Stimulated activated CD4-positive, alpha-beta T cell treated with anti-CD3 and anti-CD28 coated beads, TNF-alpha, amount 100 ng/mL, for 24 hours (primary cell): ENCODE measurements at places on chromosomes 7 and 10.

- DNase-seq, result no peak
Observed at GRCh38 chr7:137243741-137244140, 99.8 kb downstream of the PTN start.

DNA sequence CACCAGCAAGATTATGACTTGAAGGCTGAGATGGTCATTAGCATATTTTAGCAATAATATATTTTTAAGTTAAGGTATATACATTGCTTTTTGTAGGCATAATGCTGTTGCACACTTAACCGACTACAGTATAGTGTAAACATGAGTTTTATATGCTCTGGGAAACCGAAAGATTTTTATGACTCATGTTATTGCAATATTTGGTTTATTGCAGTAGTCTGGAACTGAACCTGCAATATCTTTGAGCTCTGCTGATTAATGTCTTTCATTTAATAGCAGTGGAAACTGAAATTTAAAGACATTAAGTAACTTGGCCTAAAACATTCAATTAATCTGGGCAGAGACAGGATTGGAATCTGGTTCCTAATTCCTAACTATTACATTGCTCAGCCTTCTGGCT lies 266.7 kb upstream of the PLXDC2 start:
- no peak for DNase-seq

- no peak for DNase-seq
Observed at GRCh38 chr10:42743697-42744096, 38.9 kb upstream of the BMS1 start.

GRCh38 chr7:12423997-12424745 lies 20.5 kb upstream of the VWDE start:
- DNase-seq, result no peak

DNA sequence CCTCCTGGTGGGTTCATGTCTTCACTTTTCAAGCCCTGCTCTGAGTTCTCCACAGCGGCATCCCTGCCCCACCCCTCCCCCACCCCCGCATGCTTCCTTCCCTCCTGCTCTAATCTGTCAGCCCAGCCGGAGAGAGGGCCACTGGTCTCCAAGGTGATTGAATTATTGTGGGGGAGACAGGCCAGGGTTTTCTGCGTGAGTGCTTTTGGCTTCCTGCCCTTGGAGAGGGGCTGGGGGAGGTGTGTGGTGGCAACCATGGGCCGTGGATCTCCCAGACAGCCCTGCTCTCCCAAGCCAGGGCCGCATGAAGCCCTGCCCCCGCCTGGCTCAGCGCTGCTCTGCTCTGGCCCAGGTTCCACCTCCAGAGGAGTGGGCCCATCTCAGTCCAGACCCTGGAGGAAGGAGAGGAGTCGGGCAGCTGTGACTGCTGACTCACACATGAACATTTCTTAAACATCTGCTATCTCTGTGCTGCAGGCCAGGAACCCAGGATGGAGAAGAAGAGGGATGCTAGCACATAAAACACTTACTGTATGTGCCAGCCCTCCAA lies 109.9 kb downstream of the ZMIZ1 start:
- DNase-seq, result no peak

DNA sequence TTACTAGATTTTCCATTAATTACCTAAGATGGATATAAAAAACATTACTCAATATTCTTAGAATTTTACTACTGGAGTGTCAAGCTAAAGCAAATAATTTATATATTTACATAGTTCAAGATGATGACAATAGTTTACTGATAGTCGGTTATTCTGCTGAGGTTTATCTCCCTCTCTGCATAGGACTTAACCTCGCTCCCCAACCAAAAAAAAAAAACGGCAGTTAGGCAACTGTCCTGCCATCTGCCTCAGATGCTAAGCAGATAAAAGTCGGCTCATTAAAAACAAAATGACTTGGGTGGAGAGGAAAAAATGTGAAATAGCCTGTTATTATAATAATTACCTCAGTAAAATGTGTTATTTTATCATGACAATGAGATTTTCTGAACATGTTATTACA lies 14.0 kb upstream of the ITGB8 start:
- DNase-seq, result no peak

- DNase-seq, result no peak
Observed at GRCh38 chr7:139820089-139820488, 9.0 kb upstream of the TBXAS1 start.

GRCh38 chr10:110190170-110190569 lies 17.2 kb upstream of the MXI1 start:
- DNase-seq, result no peak

DNA sequence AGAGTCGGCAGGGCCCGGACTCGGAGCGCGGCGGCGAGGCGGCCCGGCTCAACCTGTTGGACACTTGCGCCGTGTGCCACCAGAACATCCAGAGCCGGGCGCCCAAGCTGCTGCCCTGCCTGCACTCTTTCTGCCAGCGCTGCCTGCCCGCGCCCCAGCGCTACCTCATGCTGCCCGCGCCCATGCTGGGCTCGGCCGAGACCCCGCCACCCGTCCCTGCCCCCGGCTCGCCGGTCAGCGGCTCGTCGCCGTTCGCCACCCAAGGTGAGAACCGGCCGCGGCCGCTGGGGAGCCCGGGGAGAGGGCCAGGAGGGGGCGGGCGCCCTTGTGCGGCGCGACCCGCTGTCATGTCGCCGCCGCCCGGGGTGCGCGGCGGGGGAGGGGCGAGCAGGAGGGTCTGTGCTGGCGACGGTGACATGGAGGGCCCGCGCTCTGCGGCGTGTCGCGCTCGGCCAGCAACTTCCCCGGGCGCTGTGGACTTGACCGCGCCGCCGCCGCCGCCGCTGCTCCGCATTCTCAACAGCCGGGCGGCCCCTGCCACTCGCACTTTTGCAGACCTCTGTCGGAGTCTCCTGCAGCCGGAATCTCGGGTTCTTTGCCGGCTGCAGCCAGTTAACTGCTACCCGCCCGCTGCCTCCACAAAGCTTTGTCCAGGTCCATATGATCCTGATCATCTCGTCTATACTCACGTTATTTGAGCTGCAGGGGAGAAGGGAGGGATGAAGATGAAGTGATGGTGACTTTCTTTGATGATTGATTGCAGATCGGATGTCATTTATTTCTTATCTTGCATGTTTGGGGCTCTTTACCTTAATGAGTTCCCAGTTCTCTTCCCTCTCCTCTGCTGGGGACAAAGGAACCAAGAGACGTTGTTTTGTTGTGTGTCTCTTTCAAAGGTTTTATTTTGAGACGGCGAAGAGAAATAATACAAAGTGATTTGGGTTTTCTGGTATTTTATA lies 869 bp downstream of the TRIM24 start:
- peak; percentile 24 for DNase-seq

- DNase-seq, result no peak
Observed at GRCh38 chr10:46232666-46233065, 54.1 kb upstream of the ANTXRL start.

- no peak for DNase-seq
Observed at GRCh38 chr10:6136215-6137201, 47.7 kb downstream of the RBM17 start.

DNA sequence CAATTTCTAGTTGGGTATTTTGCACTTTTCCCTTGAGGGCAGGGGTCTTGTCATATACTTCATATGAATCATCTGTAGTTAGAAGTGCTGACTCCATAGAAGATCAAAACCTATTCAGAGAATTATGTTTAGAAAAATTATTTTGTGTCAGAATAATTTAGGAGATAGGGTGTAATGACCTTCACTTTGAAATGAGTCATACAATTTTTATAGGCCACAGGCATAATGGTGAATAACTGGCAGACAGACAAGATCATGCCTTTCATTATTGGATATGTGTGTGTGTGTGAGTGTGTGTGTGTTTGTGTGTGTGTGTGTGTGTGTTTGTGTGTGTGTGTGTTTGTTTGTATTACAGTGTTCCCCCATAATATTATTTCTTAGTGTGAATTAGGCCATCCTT lies 523.0 kb downstream of the ANKRD7 start:
- no peak for DNase-seq

GRCh38 chr7:94375691-94376090 lies 19.0 kb upstream of the COL1A2 start:
- DNase-seq, result no peak

DNA sequence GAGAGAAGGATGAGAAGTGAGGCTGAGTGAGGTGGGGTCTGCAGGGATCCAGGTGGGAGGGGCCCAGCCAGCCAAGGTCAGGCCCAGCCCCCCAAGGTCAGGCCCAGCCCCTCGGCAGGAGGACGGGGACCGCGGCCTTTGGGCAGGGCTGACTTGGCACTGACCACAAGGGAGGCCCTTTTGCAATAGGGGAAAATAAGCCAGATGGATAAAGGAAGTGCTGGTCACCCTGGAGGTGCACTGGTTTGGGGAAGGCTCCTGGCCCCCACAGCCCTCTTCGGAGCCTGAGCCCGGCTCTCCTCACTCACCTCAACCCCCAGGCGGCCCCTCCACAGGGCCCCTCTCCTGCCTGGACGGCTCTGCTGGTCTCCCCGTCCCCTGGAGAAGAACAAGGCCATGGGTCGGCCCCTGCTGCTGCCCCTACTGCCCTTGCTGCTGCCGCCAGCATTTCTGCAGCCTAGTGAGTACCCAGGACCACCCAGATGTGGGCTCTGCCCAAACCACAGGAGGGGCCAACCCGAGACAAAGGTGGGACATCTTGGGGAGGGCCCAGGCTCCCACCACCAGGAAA lies at the start of gene PILRA:
TSS of gene PILRA (plus strand) at position 227 of the 571 bp plus-strand sequence. CDS start at position 397, 170 bp downstream.
- DNase-seq, result no peak

- DNase-seq, result no peak
Observed at GRCh38 chr10:126036515-126036914, 140.2 kb downstream of the FANK1 start.
